ENCODE measurements at places on chromosomes 2 and 18.
A peak's percentile ranks its signal among the peaks of the same experiment; 100 is the strongest.

DNA sequence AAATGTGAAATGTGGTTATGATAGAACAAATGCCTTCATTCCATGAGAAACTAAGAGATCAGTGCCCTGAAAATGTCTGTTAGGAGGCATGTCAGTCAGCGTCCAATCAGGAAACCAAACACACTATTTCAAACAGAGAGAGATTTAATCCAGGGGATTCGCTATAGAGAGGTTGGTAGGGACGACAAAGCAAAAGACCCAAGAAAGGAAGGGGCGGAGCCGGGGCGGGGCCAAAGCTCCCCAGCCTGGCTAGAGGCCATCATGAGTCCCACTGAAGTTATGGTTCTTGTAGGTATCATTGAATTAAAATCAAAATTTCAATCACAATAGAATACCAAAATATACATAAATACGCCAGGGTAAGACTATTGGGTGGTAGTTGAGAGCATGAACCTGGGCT lies 32.9 kb upstream of the RNF149 start:
- no peak for DNase-seq

DNA sequence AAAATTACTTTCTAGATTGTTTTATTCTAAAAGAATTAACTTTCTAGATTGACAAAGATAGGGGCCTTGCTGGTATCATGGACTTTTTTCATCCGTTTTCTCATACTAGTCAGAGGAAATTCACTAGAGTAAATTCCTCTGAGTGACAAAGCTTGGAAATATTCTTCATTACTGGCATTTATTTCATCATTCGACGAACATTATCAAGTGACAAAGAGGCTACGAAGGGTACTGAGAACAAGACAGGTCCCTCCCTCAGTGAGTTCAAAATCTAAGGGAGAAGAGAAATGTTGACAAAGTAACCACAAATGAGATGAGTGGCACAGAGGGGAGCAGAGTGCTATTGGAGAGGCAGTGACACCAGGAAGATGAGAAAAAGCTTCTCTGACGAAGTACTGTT lies 4.3 kb downstream of the EPG5 start:
- DNase-seq = no peak

GRCh38 chr2:49288113-49288705 lies 133.9 kb upstream of the FSHR start:
- no peak for DNase-seq

- no peak for DNase-seq
These were observed 761.9 kb downstream of the SATB2 start for GRCh38 chr2:198695879-198696278.

DNA sequence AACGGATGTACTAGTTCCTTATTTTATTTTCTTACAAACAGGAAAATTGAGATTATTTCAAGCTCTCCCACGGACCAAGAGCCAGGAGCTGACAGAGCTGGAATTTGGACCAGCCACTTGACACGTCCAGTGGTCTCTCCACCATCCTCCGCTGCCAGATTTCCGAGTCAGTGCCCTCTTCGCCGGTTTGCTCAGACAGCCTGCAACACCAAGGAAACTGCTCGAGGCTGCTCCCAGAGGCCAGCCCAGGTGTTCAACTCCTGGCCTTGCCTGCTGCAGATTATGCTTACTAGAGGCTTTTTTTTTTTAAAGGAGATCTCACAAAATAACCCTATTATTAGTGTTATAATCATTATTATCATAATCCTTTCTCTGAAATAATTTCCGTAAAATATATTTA lies 779.8 kb downstream of the RNF144A start:
- no peak for DNase-seq

DNA sequence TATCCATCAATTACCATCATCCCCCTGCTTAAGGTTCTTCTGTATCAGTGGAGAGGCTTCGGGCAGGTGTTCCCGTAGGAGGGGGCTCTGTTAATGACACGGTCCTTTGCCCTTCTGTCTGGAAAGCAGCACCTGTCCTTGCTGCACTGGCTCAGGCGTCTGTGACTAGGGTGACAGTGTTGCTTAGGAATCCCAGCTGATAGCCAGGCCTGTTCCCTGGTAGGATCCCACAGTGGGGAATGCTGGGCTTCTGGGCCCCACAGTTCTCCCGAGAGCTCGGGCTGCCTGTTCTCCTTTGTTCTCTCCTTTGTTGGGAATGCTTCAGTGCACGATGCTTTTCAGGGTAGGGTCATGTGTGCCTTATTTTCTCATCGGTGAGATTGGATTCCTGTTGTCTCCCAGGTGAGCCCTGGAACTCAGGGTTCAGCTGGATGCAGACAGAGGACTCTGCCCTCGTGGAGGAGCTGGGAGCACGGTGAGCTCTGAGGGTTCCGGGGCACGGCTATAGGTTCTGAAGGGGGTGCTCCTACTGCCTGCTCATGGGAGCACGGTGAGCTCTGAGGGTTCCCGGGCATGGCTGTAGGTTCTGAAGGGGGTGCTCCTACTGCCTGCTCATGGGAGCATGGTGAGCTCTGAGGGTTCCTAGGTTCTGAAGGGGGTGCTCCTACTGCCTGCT lies 9.6 kb downstream of the SNTG2 start:
- DNase-seq = no peak

GRCh38 chr2:96549967-96550786 lies 13.6 kb downstream of the ARID5A start:
- DNase-seq = peak; percentile 80

- no peak for DNase-seq
These were observed 7.0 kb upstream of the ALPK2 start for GRCh38 chr18:58635891-58636290.

GRCh38 chr2:233422649-233423551 lies 68.6 kb downstream of the DGKD start:
- DNase-seq = peak; percentile 1

GRCh38 chr2:46836295-46837111 lies 79.1 kb downstream of the MCFD2 start:
- no peak for DNase-seq

DNA sequence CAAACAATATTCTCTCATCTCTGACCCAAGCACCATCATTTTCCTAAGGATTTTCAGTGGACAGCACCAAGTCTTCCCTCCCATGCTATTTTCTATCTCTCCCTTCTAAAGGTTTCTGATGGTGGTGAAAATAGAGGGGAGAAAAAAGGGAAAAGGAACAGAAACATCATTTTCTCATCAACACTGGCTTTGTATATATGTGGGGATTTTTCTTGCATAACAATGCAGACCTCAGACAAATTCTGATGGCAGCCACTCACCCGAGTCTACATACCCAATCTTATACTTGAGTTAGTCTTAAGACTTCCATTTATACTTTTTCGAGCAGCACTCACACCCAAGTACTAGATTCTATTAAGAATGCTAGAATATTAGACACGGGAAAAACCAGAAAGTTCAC lies 95.8 kb downstream of the TMEM163 start:
- no peak for DNase-seq

DNA sequence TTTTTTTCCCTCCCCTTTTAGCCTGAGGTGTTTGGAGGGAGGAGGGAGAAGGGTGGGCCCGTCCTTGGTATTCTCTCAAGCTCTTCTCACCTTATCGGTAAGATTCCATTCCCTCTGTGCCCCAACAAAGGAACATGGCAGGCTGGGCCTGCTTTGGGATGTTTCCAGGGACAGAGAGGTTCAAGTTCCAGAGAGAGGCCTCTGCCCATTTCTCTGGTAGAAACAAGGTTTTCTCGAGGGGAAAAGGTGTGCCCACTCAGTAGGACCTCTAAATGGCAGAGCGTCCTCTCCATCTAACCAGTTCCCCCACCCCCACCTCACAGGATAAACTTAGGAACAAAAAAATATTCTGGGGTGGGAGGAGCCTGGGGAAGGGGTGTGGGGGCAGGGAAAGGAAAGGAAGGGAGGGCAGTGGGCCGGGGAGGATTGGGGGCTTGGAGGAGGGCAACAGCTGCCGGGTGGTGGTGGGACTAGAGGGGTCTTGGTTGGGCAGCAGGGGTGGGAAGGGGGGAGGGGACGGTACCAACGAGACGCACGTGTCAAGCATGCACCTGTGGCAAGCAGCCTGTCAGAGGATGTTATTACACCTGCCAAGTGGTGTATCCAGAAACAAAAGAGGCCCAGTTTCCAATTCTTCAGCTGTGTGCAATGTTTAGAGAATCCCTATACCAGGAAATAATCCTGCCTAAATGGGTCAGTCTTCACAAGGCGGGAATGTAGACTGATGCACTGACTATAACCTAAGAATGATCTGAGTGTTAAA lies 2.1 kb downstream of the PCBP1 start:
- DNase-seq = no peak

GRCh38 chr18:49051311-49051967 lies 100.7 kb upstream of the SMAD7 start:
- DNase-seq = no peak

GRCh38 chr2:23656597-23656973 lies 270.3 kb downstream of the ATAD2B start:
- no peak for DNase-seq

DNA sequence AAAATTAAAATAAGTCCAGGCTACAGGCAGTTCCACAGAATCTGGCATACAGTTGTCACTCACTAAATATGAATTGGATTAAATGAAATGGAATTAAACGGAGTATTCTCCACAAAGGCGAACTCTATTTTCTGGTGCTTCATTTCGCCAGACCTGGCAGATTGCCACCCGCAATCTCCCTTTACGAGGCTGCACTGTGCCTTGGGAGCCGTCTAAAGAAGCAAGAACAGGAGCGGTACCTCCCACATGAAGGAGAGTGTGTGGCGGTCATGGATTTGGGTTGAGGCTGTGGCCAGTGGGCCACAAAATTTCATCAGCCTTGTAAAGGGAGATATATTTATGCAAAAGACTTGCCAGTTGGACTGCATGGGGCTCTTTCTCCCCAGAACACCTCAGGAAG lies 151.0 kb downstream of the OSR1 start:
- DNase-seq = no peak

DNA sequence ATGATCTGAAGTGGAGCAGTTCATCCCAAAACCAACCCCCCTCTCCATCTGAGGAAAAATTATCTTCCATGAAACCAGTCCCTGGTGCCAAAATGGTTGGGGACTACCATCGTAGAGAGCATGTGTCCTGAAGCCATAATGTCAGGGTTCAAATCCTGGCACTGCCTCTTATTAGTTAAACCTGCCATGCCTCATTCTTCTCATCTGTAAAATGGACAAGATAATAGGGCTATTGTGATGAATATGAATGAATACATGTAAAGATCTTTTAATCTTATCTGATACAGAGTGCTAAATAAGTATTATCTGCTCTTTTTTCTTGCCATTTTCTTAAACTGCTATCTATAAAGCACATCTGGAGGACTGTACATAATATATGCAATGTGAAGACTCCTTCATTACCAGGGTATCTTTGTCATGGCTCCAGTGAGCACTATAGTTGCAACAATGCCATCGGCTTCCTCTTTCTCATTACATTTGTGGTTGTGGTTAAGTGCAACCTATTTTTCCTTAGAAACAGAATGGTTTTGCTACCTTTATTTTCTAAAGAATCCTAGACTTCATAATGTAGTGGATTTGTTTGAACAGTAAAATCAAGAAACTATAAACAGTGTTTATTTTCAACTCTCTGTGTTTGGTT lies 27.0 kb downstream of the MFSD6 start:
- no peak for DNase-seq

DNA sequence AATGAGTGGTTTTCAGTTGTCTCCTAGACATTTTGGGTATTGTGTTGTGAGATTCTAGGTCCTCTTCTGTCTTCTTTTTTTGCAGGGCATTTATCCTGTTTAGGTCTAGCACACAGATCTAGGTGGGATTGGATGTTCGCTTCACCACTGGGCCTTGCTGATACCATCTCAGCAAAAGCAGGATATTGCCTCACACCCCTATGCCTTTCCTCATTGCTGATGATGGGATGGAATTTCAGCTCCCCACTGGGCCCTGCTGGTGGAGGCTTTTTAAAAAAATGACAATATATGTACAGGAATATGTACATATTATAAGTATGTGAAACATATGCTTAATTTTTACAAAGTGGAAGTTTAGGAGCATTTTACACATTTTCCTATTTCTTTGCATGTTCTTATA lies 5.4 kb upstream of the TOGARAM2 start:
- no peak for DNase-seq

DNA sequence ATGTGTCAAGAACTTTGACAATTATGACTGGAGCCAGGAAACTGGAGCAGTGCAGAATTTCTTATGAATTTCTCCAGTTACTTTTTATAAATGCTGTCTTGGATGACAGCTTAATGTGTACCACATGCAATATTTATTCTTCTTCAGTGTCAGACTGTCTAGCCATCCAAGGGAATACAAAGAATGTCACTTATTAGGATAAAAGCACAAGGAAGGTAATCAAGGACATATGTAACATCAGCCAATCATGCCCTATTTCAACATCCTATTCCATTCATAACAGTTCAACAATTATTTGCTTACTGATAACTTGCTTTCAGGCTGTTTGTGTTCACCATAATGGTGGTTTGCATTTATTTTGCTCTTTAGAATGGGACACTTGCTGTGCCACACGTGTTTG lies 139.8 kb downstream of the OLA1 start:
- no peak for DNase-seq

- no peak for DNase-seq
These were observed 684.6 kb upstream of the FANCL start for GRCh38 chr2:58925676-58926081.

DNA sequence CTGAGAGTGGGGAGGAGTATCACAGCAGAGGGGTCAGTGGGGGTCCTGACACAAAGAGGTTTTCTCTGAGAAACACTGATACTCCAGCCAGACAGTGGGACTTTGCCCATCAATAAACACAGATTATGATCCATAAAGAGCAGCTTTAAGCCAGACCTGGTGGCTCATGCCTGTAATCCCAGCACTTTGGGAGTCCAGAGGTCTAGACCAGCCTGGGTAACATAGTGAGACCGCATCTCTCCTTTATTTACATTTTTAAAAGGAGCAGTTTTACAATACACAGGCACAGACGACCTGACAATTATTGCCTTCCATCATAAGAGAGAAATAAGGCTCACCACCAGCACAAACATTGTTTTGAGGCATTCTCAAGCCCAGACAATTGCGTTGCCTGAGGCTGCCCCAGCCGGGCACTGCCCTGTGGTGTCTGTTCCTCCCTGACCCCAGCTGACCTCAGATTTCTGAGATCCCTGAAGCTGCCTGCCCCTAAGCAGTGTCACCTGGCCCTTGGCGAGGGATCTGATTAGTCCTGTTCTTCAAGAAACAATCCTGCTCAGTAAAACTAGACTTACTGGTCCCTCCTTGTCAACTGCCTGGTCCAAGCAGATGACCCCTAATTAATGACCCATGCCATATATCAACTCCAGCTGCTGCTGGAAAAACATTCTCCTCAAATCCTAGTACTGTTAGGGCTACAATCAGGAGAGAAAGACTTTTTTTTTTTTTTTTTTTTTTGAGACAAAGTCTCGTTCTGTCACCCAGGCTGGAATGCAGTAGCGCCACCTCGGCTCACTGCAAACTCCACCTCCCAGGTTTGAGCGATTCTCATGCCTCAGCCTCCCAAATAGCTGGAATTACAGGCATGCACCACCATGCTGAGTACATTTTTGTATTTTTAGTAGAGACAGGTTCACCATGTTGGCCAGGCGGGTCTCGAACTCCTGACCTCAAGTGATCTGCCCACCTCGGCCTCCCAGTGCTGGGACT lies 59.4 kb upstream of the SOS1 start:
- no peak for DNase-seq

DNA sequence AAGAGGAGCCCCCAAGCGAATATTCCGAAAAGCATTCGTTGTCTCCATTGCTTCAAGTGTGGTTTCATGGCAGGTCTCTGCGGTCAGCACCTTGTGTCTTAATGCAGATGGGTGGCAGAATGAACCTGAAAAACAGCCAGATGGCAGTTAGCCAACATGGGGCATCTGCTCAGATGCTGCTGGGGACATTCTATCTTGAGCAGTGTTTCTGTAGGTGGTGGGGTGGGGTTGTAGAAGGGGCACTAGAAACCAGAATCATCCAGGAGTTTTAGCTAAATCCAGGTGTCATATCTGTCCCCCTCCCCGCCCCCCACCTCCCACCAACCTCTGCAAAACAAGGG lies 42.1 kb downstream of the ST6GAL2 start:
- DNase-seq = no peak

Data from liver (tissue), 10 donors.